Renal pelvis (tissue), 12 donors: ENCODE measurements at places on chromosomes 3 and 15. TPM values are rescaled to one million over a fixed set of nuclear protein-coding genes. Genes with fewer than 3 reads are reported as not detected.

Gene KCNAB1
- polyA plus RNA-seq, result 2.6 TPM

Gene BDH1
- 58.9 TPM for polyA plus RNA-seq

GRCh38 chr15:93382200-93382820 lies 293.3 kb upstream of the RGMA start:
- no peak for DNase-seq

GRCh38 chr3:107870943-107871638 lies 219.7 kb downstream of the CD47 start:
- no peak for DNase-seq

DNA sequence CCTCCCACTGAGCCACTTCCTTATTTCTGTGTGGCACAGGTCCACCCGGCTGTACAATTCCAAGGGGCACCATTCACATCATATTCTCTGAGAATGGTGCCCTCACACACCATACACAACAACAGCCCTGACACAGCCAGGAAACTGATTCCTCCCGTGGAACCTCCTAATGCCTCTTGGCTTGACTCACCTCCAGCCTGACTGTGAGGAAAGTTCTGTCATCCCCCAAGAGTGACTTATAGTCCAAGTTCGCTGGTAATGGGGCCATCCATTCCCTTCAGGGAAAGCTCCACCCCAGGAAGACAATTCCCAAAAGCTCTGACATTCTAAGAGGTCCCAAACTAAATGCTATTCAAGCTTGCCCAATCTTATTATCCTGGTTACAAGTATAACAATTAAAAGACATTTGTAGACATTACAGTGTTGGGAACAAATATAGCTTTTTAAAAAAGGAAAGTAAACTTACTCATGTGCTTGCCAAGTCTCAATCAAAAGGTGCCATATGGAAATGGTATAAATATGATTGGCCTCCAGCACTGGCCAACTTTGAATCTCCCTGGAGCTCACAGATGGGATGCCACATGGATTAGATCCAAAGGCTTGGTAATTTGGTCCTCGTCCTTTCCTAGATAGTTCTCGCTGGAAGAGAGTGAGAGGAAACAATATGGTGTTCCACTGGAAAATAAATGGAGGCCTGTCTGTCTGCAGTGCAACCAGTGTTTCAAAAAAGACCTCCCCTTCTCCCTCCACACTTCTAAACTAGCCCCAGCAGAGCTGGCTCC lies 56.3 kb upstream of the PSMD6 start:
- no peak for DNase-seq
